ENCODE measurements at places on chromosomes 5 and 9. TPM values are rescaled to one million over a fixed set of nuclear protein-coding genes. Genes with fewer than 3 reads are reported as not detected.

Gene ARHGEF37
- 0.41 TPM for total RNA-seq

Gene ACTBL2
- total RNA-seq, result not detected

Gene MTRR
- total RNA-seq, result 74.6 TPM

Gene UBAP1
- 50.4 TPM for total RNA-seq

Gene TMEM215
- total RNA-seq, result not detected

Gene IFNB1
- total RNA-seq, result not detected

Gene KIF24
- 0.14 TPM for total RNA-seq

GRCh38 chr5:31688515-31689092 is 49.7 kb downstream of the PDZD2 start:
- no peak for DNase-seq
- no peaks in the 10 kb centered on the region for H3K36me3 ChIP-seq
- no peak overlapping the region for H3K27ac ChIP-seq
- no peaks in the 10 kb centered on the region for H3K4me1 ChIP-seq
- H3K4me3 ChIP-seq, result no peak overlapping the region
- H3K27me3 ChIP-seq, result no peaks in the 10 kb centered on the region

DNA sequence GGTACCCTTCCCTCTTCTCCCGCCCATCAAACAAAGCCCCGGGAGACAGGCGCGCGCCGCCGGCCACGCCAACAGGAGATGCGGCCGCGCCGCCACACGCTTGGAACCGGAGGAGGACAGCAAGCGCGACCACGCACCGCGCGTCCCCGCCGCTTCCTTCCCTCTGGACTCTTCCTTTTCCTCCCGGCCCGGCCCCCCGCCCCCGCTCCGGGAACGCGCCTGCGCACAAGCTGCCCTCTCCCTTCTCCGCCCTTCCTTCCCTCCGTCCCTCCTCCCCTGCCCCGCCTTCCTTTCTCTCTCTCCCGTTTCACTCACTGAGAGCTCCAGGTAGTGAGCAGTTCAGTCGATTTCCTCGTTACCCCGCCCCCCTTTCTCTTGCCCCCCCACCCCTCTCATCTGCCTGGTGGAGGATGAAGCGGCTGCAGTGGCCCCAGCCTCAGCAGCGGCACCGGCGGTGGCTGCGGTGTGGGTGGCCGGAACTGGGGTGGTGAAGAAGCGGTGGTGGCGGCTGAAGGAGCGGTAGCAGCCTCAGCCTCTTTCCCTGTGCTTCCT is at the start of gene RASA1:
Gene RASA1 (plus strand): TSS at position 310 of the 552 bp plus-strand sequence. CDS start 569 bp downstream, outside the sequence.
- no peaks in the 10 kb centered on the region for H3K36me3 ChIP-seq
- H3K27me3 ChIP-seq, result no peaks in the 10 kb centered on the region
- DNase-seq, result peak; percentile 43
- peak within 1 kb of the TSS; percentile 72 for H3K4me3 ChIP-seq

DNA sequence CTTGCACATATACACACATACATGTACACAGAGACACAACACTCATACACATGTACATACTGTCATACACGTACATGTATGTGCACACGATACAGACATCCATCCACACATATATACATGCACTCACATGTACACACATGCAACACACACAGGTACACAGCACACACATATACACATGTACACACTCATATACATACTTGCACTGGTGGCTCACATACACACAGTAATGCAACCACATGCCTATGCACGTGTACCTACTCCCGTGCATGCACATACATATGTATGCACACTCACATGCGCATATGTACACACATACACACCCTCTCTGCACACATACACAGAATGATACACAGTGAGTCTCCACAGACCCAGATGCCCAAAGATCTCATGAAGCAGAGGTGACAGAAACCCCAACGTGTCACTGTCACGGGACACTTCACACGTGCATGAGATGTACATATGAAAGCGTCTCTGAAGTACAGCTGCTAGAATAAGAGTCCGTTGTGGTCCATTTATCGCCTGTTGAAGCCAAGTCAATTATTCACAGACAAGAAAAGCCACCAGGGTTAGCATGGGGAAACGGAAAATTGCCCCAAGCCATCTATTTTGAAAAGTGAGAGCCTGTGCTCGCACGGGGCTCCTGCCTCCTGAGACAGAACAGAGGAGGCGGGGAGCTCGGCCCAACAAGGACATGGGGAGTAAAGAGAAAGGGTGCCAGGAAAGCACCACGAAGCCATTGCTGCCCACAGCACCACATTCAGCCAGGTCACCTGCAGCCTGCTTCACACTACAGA is 24.9 kb downstream of the LPCAT1 start:
- H3K27me3 ChIP-seq, result no peaks in the 10 kb centered on the region
- H3K4me3 ChIP-seq, result no peak overlapping the region
- no peak for DNase-seq

- H3K27ac ChIP-seq, result no peak overlapping the region
- H3K4me3 ChIP-seq, result no peak overlapping the region
- no peaks in the 10 kb centered on the region for H3K27me3 ChIP-seq
- no peak for DNase-seq
These were observed 36.8 kb downstream of the HMGCR start for GRCh38 chr5:75373862-75374261.

DNA sequence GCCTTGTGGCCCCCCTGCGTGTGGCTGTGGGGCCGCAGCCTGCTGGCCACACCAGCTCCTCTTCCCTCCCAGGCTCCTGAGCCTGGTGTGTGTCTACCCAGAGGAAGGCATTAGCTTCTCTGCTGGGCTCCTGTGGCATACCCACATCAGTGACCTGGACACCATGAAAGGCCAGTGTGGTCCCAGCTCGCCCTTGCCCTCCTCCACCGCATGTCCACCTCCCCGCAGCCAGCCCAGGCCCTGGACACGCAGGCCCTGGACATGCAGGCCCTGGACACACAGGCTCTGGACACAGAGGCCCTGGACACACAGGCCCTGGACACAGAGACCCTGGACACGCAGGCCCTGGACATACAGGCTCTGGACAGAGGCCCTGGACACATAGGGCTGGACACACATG is 153.4 kb upstream of the PPP1R26 start:
- H3K27me3 ChIP-seq, result no peaks in the 10 kb centered on the region
- no peaks in the 10 kb centered on the region for H3K36me3 ChIP-seq
- no peaks in the 10 kb centered on the region for H3K4me1 ChIP-seq
- no peak overlapping the region for H3K27ac ChIP-seq
- no peak for DNase-seq

GRCh38 chr9:38057416-38058195 is 11.4 kb downstream of the SHB start:
- no peaks in the 10 kb centered on the region for H3K27me3 ChIP-seq
- no peak for DNase-seq
- H3K27ac ChIP-seq, result no peak overlapping the region
- H3K4me3 ChIP-seq, result no peak overlapping the region

GRCh38 chr5:173764332-173765028 is 123.7 kb upstream of the CPEB4 start:
- no peaks in the 10 kb centered on the region for H3K27me3 ChIP-seq
- H3K27ac ChIP-seq, result no peak overlapping the region
- no peak overlapping the region for H3K4me3 ChIP-seq
- peaks cover 2% of the 10 kb centered on the region for H3K4me1 ChIP-seq
- no peaks in the 10 kb centered on the region for H3K36me3 ChIP-seq
- no peak for DNase-seq

DNA sequence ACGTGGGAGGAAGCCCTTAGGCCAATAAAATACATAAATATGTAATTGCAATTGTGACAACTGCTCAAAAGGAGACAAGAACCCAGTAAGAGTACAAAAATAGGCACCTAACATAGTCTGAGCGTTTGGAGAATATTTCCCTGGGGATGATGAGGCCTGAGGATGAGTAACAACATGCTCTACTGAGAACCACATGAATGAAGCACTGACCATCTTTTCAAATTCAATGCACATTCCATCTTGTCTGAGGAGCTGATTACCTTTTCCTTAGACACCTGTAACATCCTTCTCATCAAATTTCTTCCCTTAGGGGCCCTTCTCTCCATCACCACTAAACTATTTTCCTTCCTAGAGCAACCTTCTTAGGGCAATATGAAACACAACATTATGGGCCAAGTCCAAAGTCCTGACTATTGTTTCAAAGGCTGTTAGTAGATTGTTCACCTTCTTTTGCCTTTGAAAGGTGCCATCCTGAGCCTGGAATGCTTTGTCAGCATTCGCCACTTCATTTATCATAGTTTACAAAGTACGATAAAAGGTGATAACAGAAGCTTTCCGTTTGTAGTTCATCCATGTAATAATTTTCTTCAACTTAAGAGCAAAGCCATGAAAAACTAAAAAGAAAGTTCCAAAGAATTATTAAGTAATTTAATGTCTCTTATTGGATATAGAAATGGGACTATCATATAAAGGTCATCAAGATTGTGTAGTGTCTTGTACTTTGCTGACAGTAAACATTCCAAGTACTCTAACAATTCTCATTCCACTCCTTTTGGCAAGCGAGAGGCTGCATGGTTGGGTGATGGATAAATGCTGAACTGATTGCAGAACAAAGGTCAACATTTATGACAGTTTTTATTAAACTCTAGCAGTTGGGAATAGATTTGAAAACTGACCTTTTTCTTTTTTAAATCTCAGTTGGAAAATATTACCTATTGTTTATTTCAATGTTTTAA is 471.3 kb downstream of the PDE4D start:
- no peaks in the 10 kb centered on the region for H3K27me3 ChIP-seq
- no peaks in the 10 kb centered on the region for H3K36me3 ChIP-seq
- DNase-seq, result no peak
- no peak overlapping the region for H3K4me3 ChIP-seq
- H3K27ac ChIP-seq, result no peak overlapping the region
- no peaks in the 10 kb centered on the region for H3K4me1 ChIP-seq

DNA sequence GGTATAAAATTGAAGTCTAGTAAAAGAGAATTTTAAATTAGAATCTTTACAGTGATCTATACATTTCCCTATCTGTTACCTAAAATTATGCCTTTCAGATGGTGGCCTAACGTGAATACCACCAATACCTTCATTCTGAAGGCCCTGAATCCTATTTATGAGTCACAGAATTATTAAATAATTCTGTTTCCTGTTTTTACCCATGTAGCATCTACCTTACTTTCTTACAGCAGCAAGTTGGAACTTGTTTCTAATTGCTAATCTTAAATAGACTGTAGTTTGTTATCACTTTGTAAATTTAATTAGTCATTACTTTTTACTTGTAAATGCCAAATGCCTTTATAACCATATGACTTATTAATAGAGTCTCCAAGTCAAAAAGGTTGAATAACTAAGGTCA is 135.0 kb downstream of the PDE4D start:
- no peak for DNase-seq
- H3K4me1 ChIP-seq, result no peaks in the 10 kb centered on the region
- no peaks in the 10 kb centered on the region for H3K27me3 ChIP-seq
- H3K27ac ChIP-seq, result no peak overlapping the region
- H3K4me3 ChIP-seq, result no peak overlapping the region
- no peaks in the 10 kb centered on the region for H3K36me3 ChIP-seq

- DNase-seq, result no peak
- no peak overlapping the region for H3K4me3 ChIP-seq
- H3K4me1 ChIP-seq, result no peaks in the 10 kb centered on the region
- no peaks in the 10 kb centered on the region for H3K36me3 ChIP-seq
- no peaks in the 10 kb centered on the region for H3K27me3 ChIP-seq
These were observed 274.5 kb downstream of the TLE1 start for GRCh38 chr9:81414836-81415235.

DNA sequence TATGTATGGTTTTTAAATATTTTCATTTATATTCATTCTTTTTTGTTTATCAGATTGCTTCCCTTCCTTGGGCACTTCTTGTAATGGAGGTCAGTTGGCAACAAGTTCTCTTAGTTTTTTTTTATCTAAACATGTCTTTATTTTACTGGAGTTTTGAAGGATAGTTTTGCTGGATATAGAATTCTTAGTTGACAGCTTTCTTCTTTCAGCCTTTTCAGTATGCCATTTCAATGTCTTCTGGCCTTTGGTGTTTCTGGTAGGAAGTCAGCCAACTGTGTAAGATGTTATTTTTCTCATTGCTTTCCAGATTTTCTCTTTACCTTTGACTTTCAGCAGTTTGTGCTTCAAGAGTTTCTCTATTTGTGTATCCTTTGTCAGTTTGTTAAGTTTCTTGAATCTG is 14.2 kb downstream of the SLC12A2 start:
- H3K36me3 ChIP-seq, result no peaks in the 10 kb centered on the region
- DNase-seq, result no peak
- no peaks in the 10 kb centered on the region for H3K4me1 ChIP-seq
- H3K4me3 ChIP-seq, result no peak overlapping the region

DNA sequence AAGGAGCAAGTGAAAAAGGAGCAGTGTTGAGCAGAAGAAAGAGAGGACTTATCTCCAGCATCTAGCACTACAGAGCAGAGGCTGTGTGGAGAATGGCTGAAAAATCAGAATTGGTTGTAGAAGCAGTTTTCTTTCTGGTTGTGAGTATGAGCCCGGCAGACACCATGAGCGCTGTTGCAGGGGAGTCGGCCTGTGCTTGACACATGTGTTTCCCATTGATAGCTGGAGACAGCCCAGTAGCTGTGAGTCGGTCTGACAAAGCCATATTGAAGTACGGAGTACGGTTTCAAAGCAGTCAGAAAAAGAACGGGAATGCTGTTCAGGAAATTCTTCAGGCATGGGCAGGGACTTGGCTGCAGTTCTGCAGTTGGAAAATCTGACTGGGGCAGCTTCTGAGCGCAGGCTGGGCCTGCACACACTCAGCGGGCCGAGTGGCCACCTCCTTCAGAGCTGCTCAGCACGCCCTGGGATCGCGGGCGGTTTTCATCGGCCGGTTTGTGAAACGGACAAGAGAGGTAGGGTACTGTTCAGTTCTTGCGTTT is at the start of gene SGCD:
Gene SGCD (plus strand): TSS at position 447 of the 542 bp plus-strand sequence.
- H3K36me3 ChIP-seq, result no peaks in the 10 kb centered on the region
- H3K4me3 ChIP-seq, result no peak within 1 kb of the TSS
- H3K27ac ChIP-seq, result no peak within 1 kb of the TSS

- no peaks in the 10 kb centered on the region for H3K4me1 ChIP-seq
- no peak overlapping the region for H3K4me3 ChIP-seq
- H3K36me3 ChIP-seq, result peaks cover 5% of the 10 kb centered on the region
These were observed 1.8 kb downstream of the ACTL7A start for GRCh38 chr9:108863891-108864290.

GRCh38 chr9:107172160-107172978 is 110.7 kb upstream of the RAD23B start:
- H3K27ac ChIP-seq, result no peak overlapping the region
- H3K4me3 ChIP-seq, result no peak overlapping the region
- H3K27me3 ChIP-seq, result no peaks in the 10 kb centered on the region
- H3K36me3 ChIP-seq, result no peaks in the 10 kb centered on the region
- DNase-seq, result peak; percentile 41

GRCh38 chr9:29439961-29440360 is 1866.7 kb upstream of the C9orf72 start:
- DNase-seq, result no peak
- H3K36me3 ChIP-seq, result no peaks in the 10 kb centered on the region
- H3K4me1 ChIP-seq, result no peaks in the 10 kb centered on the region
- H3K4me3 ChIP-seq, result no peak overlapping the region

DNA sequence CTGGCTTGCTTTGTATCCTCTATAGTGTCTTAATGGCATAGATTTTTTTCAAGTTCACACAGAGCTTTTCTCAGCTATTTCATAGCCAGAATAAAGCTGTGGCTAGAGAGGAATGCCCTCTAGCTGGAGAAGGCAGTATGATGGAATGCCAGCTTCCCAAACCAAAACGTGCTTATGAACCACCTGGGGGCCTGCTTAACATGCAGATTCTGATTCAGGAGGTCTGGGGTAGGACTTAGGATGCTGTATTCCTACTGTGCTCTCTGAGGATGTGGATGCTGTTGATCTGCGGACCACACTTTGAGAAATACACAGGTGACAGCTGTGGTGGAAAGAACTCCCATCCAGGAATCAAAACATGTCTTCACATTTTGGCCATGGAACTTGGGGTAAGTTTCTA is 49.9 kb upstream of the DPYSL3 start:
- DNase-seq, result no peak
- H3K4me1 ChIP-seq, result no peaks in the 10 kb centered on the region
- H3K36me3 ChIP-seq, result no peaks in the 10 kb centered on the region
- H3K4me3 ChIP-seq, result no peak overlapping the region

- no peak overlapping the region for H3K27ac ChIP-seq
- H3K27me3 ChIP-seq, result no peaks in the 10 kb centered on the region
- H3K36me3 ChIP-seq, result peaks cover 56% of the 10 kb centered on the region
- H3K4me3 ChIP-seq, result no peak overlapping the region
- DNase-seq, result no peak
These were observed 19.7 kb downstream of the NDUFS6 start for GRCh38 chr5:1820926-1821325.

Measured in CD4-positive, alpha-beta T cell (primary cell).